ENCODE measurements at places on chromosomes 6 and 20.

DNA sequence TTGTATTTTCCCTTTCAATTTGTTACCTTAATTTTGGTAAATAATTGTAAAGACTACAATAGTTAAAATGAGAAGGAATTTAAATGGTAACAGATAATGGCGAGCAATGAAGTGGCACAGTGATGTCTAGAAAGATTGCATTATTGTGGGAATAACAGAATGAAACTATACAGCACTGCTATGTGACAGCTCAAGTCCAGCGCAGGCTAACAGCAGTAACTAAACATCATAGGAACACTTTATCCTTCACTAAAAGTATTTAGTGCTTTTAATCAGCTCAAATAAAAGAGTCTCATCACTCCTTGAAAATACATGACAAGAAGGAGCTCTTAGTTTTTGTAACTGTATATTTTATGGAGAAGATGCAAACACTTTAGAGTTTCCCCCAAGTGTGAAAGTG is 190.8 kb downstream of the TENT5A start:
- peak; percentile 11 for DNase-seq

DNA sequence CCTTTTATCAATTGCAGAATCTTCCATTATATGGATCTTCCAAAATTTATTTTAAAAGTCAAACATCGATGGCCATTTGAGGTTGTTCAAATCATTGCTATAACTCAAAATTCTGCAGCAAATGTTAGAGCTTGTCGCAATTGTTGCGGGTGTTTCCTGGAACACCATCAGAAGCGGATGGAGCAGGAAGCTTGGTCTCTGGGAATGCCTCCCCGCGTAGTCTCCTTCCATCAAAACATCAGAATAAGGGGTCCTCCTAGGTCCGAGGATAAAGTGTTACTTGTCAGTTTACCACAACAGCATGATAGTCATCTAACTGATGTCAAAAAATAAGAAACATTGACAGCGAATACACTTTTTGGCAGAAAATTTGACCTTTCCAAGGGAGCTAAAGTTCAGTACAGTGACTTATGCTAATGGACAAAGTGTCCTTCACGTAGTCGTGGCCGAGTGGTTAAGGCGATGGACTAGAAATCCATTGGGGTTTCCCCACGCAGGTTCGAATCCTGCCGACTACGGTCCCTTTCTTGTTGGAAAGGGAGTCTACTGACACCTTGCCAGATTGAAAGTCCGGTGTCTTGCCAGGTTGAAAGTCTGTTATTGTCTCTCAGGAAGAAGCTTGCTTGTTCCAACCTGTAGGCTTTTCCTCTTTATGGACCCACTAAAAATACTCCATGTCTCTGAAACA is 59.0 kb upstream of the ZNF184 start:
- no peak for DNase-seq

DNA sequence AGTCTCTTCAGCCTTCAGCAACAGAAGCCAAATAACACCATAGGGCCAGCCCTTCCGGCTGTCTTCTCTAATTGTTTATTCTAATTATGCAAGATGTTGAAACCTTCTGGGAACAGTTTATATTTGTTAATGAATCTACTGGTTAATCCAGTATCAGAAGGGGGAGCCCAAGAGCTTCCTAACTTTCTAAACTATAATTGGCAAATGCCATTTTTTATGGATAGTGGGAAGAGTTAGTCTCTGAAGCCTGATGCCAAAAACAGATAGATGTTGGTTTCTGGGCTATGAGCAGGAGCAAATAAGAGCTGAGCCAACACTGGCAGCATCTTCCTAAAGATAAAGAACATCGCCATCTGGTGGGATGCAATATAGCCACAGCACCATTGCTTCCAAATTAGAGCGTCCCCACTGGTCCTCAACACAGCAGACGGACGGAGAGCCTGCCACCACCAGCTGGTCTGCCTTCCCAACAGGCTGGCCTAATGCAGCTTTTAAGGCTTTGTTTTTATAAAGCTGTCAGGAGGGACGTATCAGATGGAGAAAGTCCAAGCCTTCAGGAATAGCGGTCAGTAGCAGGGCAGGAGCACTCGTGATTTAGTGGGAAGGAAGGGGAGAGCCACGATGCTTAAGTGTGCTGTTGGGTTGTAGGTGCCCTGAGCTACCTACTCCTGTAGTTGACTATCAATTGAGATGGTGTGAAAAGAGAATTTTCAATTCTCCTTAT is 118.8 kb downstream of the RALGAPA2 start:
- peak; percentile 36 for DNase-seq

DNA sequence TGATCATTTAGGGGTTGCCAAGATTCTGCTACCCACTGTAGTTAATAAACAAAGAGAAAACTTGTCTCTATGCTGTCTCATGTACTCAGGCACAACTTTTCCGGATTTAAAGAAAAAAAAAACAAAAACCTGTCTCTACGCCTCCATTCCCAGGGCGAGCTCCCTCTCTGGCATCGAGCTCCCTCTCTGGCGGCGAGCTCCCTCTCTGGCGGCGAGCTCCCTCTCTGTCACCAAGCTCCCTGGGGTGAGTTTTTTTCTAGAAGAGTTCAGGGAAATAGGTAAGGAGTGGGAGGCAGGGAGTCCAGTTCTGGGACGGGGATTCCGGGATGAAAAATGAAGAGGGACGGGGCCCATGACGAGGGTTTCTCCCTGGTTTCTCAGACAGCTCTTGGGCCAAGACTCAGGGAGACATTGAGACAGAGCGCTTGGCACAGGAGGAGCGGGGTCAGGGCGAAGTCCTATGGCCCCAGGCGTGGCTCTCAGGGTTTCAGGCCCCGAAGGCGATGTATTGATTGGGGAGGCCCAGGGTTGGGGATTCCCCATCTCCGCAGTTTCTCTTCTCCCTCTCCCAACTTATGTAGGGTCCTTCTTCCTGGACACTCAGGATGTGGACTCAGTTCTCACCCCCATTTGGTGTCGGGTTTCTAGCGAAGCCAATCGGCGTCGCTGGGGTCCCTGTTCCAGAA is 16.5 kb upstream of the HLA-A start:
- DNase-seq, result peak; percentile 21

- no peak for DNase-seq
Measured at GRCh38 chr20:32149566-32150170, 40.2 kb downstream of the TM9SF4 start.

DNA sequence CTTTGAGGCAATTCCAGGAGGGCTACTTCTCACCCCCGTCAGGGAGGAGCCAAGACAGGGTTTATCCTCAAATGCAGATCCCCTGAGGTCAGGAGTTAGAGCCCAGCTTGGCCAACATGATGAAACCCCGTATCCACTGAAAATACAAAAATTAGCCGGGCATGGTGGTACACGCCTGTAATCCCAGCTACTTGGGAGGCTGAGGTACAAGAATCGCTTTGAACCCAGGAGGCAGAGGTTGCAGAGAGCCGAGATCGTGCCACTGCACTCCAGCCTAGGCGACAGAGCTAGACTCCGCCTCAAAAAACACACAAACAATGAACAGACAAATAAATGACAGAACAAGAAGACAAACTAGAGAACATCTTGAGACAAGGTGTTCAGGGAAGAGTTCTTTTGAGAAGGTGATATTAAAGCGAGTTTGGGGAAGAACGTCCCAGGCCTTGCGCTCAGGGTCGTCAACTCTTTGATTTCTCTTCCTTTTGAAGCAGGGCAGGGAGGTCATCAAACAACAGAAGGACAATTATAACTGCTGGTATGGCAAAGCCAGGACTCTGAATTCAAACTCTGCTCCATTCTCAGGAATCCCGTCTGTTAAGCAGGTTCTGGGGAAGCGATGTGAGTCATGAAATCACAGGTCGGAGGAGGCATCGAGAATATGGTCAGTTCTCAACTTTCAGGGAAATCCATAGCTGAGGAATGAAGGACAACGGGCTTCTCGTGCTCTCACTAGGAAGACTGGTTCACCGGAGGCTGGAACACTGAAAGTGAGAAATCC is 1.4 kb upstream of the RALY start:
- DNase-seq, result peak; percentile 15

- no peak for DNase-seq
Measured at GRCh38 chr20:23042270-23042669, 7.2 kb downstream of the SSTR4 start.
